ENCODE measurements at places on chromosomes 2 and 18.

DNA sequence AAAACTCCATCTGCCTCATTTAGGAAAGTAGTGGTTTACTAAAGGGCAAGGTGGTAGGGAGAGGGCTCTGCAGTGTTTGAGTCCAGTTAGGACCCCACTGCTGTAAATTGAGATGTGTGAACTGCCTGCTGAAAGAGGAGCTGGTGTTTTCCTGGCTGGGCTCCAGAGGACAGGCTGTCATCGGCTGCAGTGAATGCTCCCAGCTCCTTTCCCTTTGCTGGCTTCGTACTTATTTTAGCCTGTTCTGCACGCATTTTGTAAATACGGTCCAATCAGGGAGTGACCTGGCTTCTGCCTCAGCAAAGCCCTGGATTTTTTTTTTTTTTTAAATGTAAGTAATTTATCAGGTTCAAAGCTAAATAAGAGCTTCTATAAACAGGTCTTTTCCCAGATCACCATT, 37.5 kb downstream of the SLC4A3 start:
- no peak for DNase-seq

GRCh38 chr2:46818141-46818621, 97.4 kb downstream of the MCFD2 start:
- no peak for DNase-seq

- no peak for DNase-seq
Observed at GRCh38 chr2:160390544-160391455, 102.8 kb downstream of the RBMS1 start.

- peak; percentile 13 for DNase-seq
Observed at GRCh38 chr2:38076710-38077430, 919 bp upstream of the CYP1B1 start.

DNA sequence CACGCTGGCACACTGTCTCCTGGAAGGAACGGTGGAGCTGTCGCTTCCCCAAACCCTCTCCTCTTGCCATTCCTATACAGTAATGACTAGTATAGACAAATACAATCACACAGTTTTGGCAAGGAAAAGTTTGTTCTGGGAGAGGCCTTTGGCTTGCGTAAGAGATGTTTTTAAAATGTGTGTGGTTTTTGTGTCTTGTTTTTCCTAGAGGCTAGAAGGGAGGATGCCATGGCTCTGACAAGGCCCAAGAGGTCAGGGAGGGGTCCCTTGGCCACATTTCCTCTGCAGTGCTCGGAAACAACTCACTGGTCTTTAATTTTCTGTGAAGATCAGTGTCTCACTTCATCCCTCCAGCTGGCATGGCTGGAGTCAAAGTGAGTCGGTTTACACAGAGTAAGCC, 195.9 kb downstream of the SH3RF3 start:
- DNase-seq, result no peak

- DNase-seq, result peak; percentile 37
Observed at GRCh38 chr2:71798266-71799012, 345.1 kb downstream of the DYSF start.
